ENCODE measurements at places on chromosomes 16 and 17.
A peak's percentile ranks its signal among the peaks of the same experiment; 100 is the strongest.

GRCh38 chr17:82492643-82493225 is 26.8 kb upstream of the FOXK2 start:
- peak; percentile 63 for DNase-seq

DNA sequence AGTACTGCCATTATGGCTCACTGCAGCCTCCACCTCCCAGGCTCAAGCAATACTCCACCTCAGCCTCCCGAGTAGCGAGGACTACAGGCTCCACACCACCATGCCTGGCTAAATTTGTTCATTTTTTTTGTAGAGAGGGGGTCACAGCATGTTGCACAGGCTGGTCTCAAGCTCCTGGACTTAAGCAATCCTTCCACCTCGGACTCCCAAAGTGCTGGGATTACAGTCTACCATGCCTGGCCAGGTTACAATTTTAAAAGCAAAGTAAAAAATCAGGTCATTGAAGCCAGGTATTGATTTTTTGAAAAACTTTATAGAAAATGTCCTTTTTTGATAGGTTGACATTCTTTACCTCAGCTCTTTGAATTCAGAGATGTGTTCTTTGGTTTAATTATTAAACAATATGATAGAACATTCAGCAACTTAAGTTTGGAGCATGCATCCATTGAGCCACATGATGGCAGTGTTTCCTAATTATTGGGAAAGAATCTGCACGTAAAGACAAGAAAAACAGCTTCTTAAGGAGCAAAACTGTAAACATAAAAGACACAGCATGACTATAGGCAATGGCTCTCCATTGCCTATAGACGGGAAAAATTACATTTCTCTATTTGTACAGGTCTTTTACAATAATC is 1.7 kb upstream of the SLC16A11 start:
- peak; percentile 92 for DNase-seq

DNA sequence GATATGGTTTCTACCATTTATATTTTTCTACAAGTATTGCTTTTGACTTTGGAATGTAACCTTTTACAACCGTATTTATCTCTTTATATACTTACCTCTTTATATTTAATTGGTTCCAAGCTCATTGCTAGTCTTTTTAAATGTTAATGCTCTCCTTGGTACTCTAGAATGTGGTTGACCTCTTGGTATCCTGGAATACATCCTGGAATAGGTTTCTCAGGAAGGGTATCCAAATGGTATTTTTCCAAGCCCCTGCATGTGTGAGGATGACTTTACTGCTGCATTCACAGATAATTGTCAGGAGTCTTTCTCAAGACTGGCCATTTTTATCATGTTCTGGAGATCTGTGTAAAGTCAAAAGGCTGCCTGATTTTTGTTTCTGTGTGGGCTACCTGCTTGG is 30.2 kb downstream of the DNAH17 start:
- no peak for DNase-seq

DNA sequence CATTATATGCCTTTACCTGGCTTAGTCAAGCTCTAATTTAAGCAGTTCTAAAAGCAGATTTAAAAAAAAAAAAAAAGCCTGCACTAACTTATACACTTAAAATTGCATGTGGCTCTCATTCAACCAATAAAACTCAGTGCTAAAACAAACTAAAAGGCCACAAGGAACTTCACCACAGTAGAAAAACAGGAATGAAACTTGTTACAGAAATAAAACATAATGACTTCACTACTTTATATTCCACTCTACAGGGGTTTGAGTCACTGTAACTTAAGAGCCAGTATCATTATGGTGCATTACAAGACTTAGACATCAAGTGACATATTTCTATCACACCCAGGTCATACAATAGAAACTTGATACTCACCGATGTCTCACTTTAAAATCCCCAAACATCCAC is 11.1 kb downstream of the CA10 start:
- DNase-seq, result no peak

- DNase-seq, result no peak
These were observed 40.6 kb downstream of the RAB11FIP4 start for GRCh38 chr17:31431852-31432658.

DNA sequence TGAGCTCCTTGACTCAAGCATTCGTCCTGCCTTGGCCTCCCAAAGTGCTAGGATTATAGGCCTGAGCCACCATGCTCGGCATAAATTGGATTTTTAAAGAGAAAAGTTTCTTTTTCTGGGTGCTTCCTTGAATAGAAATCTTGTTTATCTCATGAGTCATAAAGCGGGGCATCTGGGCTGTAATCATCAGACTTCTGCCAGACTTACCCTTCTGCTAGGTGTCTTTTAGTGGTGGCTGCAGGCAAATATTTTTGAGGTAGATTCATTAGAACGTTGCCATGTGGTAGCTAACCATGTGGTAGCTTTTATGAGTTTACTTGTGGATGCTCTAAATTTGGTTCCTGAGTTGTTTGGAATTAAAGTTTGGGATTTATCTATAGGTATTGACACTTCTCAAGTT is 13.4 kb downstream of the PGS1 start:
- peak; percentile 59 for DNase-seq
